ENCODE measurements at places on chromosomes 6 and 20.
A peak's percentile ranks its signal among the peaks of the same experiment; 100 is the strongest.

- H3K27me3 ChIP-seq = no peaks in the 10 kb centered on the region
- no peak overlapping the region for H3K27ac ChIP-seq
- no peaks in the 10 kb centered on the region for H3K36me3 ChIP-seq
- DNase-seq = no peak
- H3K4me3 ChIP-seq = no peak overlapping the region
- H3K4me1 ChIP-seq = no peaks in the 10 kb centered on the region
These were observed 495.3 kb upstream of the RNF217 start for GRCh38 chr6:124466949-124467348.

- no peak overlapping the region for H3K4me3 ChIP-seq
- no peaks in the 10 kb centered on the region for H3K36me3 ChIP-seq
- no peak overlapping the region for H3K27ac ChIP-seq
These were observed 181.2 kb downstream of the TBXT start for GRCh38 chr6:165986311-165986913.

DNA sequence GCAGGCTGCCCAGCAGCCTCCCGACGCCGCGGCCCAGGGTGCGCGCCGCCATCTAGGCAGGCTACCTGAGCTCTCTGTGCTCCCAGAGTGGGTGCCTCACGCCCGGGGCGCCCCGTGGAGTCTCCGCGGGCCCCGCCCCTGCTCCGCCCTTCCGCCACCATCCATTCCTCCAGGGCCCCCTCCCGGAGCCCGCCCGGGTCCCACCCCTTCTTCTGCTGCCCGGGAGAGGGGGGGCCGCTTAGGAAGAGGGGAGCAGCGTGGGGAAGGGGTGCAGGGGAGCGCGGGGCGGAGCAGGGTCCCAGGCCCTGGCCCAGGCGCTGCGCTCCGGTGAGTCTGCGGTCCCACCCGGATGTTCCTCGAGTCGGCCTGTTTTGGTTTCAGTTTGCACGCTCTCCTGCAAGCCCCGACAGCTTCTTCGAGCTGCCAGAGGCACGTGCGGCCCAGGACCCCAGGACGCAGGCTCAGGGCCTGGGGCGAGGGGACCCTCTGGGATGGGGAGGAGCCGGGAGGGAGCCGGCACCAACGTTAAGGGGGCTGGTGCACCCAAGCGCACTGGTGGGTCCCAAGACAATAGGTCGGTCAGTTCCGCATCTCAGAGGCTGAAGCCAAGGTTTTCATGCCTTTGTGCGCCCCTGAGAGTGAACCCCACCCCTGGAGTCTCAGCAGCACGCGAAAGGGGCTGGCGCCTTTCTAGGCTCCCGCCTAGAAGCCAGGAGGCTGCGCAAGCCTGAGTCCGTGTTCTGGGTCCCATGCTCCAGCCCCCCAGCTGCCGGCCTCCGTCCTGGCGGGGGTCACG lies at the start of gene ACSS1:
TSS of gene ACSS1 (minus strand) at position 89 of the 796 bp plus-strand sequence. CDS start at position 52, 37 bp downstream.
- DNase-seq = peak; percentile 82
- H3K27me3 ChIP-seq = peaks cover 27% of the 10 kb centered on the region
- H3K4me1 ChIP-seq = peaks cover 44% of the 10 kb centered on the region
- H3K36me3 ChIP-seq = peaks cover 18% of the 10 kb centered on the region
- peak within 1 kb of the TSS; percentile 82 for H3K4me3 ChIP-seq

DNA sequence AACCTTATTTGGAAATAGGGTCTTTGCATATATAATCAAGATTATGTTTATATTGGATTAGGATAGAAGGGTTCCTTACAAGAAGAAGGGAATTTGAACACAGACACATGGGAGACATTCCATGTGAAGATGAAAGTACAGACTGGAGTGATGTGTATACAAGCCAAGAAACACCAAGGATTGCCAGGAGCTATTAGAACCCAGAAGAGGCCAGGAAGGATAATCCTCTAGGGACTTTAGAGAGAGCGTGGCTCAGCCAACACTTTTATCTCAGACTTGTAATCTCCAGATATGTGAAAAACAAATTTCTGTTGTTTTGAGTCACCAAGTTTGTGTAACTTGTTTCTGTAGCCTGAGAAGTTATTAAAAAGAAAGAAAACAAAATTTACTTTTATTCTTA lies 1173.9 kb upstream of the CITED2 start:
- no peak overlapping the region for H3K4me3 ChIP-seq
- DNase-seq = no peak
- H3K27me3 ChIP-seq = peaks cover 6% of the 10 kb centered on the region
- H3K27ac ChIP-seq = no peak overlapping the region

DNA sequence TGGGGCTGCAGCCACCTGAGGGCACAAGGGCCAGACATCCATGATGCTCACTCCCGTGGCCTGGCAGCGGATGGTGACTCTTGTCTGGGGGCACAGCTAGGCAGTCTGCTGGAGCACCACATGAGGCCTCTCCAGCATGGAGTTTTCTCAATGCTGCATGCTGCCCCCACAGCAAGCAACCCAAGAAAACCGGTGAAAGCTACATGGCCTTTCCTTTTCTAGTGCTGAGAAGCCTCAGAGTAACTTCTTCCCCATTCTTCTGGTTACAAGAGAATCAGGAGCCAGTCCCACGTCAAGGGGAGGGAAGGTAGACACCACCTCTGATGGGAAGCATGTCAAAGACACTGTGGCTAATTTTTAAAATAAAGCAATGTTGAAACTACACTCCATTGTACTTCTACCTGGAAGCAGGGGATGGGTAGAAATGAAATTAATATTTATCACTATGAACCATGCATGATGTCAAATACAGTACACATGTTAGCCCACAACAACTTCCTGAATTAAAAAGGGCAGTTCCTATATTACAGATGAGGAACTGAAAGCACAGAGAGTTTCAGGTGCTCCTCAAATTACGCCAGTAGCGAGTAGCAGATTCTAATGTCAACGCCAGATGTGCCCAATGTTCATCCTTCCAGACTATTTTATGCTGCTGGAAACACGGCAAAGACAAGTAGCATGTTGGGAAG lies 101.5 kb downstream of the LAMP5 start:
- H3K27ac ChIP-seq = no peak overlapping the region
- no peaks in the 10 kb centered on the region for H3K4me1 ChIP-seq
- DNase-seq = no peak
- H3K36me3 ChIP-seq = no peaks in the 10 kb centered on the region
- H3K4me3 ChIP-seq = no peak overlapping the region

DNA sequence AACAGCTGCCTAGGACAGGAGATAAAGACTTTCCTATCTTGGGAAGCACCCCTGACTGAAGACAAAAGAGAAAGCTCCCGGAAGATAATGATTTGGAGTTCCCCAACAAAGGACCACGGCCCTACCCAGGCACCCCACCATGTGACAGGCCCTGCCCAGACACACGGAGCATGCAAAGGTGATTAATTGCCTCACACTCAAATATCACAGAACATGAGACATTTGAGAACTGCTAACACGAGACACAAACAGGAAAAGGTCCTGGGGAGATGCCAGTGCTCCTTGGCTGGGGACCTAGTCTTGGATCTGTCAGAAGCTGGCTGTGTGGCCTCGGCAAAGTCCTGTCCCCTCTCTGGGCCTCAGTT lies 82.5 kb upstream of the PTPN1 start:
- no peaks in the 10 kb centered on the region for H3K4me1 ChIP-seq
- no peak overlapping the region for H3K4me3 ChIP-seq
- no peaks in the 10 kb centered on the region for H3K36me3 ChIP-seq
- H3K27ac ChIP-seq = no peak overlapping the region
- DNase-seq = no peak
- H3K27me3 ChIP-seq = peaks cover 27% of the 10 kb centered on the region

- DNase-seq = no peak
- H3K36me3 ChIP-seq = no peaks in the 10 kb centered on the region
- H3K4me3 ChIP-seq = no peak overlapping the region
- H3K27ac ChIP-seq = no peak overlapping the region
These were observed 48.7 kb downstream of the YTHDF1 start for GRCh38 chr20:63167026-63167917.

GRCh38 chr20:3733119-3733995 lies 872 bp downstream of the HSPA12B start:
- H3K27me3 ChIP-seq = peaks cover 49% of the 10 kb centered on the region
- H3K36me3 ChIP-seq = no peaks in the 10 kb centered on the region
- DNase-seq = no peak
- no peak overlapping the region for H3K4me3 ChIP-seq

DNA sequence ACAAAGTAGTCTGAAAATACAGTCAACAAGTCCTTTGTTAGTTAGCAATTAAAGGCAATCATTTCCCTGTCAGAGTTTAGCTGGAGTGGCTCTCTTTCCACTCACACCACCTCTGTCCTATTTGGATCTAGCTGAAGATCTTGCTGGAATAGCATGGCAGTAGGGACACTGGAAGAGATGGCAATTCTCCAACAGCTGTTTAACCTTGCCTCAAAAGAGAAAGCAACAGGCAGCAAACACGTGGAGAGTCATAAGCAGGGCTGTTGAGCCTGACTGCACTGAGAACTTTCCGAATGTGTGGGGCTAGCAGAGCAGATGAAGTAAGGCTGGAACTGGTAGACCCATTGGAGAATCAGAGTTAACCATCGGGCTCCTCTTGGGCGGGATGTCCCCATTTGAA lies 38.0 kb upstream of the PRSS35 start:
- H3K36me3 ChIP-seq = no peaks in the 10 kb centered on the region
- no peak for DNase-seq
- H3K27ac ChIP-seq = no peak overlapping the region
- no peaks in the 10 kb centered on the region for H3K4me1 ChIP-seq
- H3K4me3 ChIP-seq = no peak overlapping the region

- DNase-seq = no peak
- H3K36me3 ChIP-seq = no peaks in the 10 kb centered on the region
- H3K4me3 ChIP-seq = no peak overlapping the region
- no peaks in the 10 kb centered on the region for H3K4me1 ChIP-seq
- H3K27ac ChIP-seq = no peak overlapping the region
- H3K27me3 ChIP-seq = no peaks in the 10 kb centered on the region
These were observed 529.6 kb upstream of the FLRT3 start for GRCh38 chr20:14866841-14867514.

- peaks cover 21% of the 10 kb centered on the region for H3K36me3 ChIP-seq
- H3K4me3 ChIP-seq = no peak overlapping the region
- H3K27me3 ChIP-seq = no peaks in the 10 kb centered on the region
- H3K4me1 ChIP-seq = peaks cover 59% of the 10 kb centered on the region
- no peak for DNase-seq
- H3K27ac ChIP-seq = no peak overlapping the region
These were observed 28.4 kb downstream of the CHMP4B start for GRCh38 chr20:33839591-33839990.

DNA sequence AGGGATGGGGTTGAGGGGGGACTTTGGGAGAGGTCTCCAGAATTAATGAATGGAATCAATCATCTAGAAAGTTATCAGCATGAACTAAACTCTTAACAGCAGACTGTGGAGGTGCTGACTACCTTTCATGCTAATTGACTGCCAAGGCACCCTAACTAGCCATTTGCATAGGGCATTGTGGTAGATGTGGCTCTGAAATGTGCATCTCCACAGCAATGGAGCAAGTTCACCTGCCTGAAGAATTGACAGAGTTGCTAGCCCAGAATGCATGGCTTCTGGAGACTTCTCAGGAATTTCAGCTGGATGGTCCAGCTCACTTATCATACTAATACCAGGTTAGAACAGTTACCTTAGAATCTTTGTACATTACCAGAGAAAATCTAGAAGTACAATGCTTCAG lies 745.6 kb downstream of the KIF16B start:
- H3K27me3 ChIP-seq = no peaks in the 10 kb centered on the region
- no peak overlapping the region for H3K4me3 ChIP-seq
- no peak for DNase-seq
- no peak overlapping the region for H3K27ac ChIP-seq

DNA sequence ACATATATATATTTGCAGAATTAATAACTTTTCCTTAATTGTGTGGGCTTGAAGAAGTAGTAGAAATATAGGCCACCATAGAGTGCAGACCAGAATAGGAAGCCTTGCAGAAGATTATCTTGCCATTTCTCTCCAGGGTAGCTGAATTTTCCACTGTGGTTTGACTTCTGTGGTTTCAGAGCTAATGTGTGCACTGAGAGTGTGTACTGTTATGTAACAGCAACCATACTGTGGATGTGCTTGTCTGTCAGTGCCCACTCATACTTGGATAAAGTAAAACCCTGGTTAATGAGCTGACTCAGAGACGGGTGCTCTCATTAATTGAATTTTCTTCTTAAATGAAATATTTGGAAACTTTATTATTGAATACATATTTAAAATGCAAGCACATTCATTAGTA lies 57.2 kb downstream of the CEP43 start:
- H3K4me1 ChIP-seq = peaks cover 6% of the 10 kb centered on the region
- no peak overlapping the region for H3K27ac ChIP-seq
- no peaks in the 10 kb centered on the region for H3K36me3 ChIP-seq
- no peak overlapping the region for H3K4me3 ChIP-seq

- peak; percentile 64 for DNase-seq
- H3K4me1 ChIP-seq = peaks cover 38% of the 10 kb centered on the region
- no peaks in the 10 kb centered on the region for H3K36me3 ChIP-seq
- H3K27me3 ChIP-seq = no peaks in the 10 kb centered on the region
- peak overlapping the region; percentile 92 for H3K27ac ChIP-seq
These were observed 37.5 kb downstream of the NOX3 start for GRCh38 chr6:155418017-155418761.

DNA sequence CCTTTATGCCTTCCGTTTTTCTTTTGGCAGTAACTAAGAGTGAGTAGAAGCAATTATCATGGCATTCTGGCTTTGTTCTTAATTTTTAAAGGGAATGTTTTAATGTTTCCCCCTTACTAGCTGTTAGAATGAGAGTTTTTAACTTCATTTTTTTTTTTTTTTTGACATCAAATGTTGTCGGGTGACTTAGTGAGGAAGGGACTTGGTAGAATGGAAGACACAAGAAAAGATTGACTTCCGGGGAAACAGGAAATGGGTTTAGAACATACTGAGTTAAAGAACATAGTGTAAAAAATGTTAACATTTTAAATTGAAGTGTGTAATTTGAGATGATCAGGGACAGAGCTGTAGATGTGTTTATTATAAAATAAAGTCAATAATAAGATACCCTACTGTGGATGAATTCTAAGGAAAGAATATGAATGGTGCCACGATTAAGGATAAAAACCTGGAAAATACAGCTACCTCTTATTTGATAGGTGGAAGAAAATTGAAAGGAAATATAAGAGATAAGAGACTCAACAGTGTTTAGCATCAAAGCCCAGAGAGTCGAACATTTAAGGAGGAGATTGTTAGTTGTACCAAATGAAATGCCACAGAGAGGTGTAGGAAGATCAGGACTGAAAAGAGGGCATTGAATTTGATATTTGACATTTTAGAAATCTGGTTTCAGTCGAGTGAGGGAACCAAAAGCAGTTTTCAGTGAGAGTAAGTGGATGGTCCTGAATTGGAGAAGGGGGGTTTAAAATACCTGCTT lies 9.4 kb downstream of the HSF2 start:
- peaks cover 19% of the 10 kb centered on the region for H3K4me1 ChIP-seq
- peaks cover 48% of the 10 kb centered on the region for H3K36me3 ChIP-seq
- H3K27ac ChIP-seq = peak overlapping the region; percentile 50
- peak overlapping the region; percentile 36 for H3K4me3 ChIP-seq

- H3K27me3 ChIP-seq = peaks cover 2% of the 10 kb centered on the region
- no peak overlapping the region for H3K27ac ChIP-seq
- no peak overlapping the region for H3K4me3 ChIP-seq
These were observed 377.6 kb upstream of the CITED2 start for GRCh38 chr6:139752086-139752485.
